ENCODE measurements at places on chromosomes 6 and 20.

DNA sequence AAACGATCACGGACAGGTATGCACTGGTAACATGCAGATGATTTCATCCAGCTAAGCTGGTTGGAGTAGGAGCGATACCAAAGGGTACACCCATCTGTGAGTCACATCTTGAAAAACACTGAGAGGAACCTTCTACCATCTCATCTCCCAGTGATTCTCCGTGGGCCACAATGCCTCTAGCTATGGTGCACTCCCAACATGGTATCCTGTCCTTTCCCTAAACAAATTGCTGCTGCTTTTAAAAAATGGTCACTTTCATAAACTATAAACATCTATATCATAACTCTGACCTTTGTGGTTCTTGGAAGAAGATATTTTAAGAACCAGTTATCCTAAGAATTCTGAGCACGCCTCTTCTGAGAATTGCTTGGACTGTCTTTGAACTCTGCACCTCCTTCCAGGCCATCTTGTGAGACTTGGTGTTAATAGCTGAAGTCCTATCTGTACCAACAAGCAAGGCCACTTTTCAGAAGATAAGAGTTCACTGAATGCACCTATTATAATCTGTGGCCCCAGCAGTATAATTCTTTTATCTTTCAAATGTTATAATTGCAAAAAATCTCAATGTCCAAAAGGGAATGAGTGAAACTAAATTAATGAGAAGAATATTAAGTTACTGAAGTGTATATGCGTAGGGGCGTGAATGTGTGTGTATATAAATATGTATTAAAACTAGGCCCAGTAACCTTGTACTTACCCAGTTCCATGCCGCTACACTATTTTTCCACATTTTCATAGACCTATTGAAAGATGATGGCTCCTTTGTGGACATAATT, 70.5 kb upstream of the TPD52L1 start:
- no peaks in the 10 kb centered on the region for H3K27me3 ChIP-seq
- peak; percentile 12 for DNase-seq
- no peak overlapping the region for H3K27ac ChIP-seq
- H3K36me3 ChIP-seq, result no peaks in the 10 kb centered on the region
- H3K4me3 ChIP-seq, result no peak overlapping the region
- H3K4me1 ChIP-seq, result peaks cover 6% of the 10 kb centered on the region

DNA sequence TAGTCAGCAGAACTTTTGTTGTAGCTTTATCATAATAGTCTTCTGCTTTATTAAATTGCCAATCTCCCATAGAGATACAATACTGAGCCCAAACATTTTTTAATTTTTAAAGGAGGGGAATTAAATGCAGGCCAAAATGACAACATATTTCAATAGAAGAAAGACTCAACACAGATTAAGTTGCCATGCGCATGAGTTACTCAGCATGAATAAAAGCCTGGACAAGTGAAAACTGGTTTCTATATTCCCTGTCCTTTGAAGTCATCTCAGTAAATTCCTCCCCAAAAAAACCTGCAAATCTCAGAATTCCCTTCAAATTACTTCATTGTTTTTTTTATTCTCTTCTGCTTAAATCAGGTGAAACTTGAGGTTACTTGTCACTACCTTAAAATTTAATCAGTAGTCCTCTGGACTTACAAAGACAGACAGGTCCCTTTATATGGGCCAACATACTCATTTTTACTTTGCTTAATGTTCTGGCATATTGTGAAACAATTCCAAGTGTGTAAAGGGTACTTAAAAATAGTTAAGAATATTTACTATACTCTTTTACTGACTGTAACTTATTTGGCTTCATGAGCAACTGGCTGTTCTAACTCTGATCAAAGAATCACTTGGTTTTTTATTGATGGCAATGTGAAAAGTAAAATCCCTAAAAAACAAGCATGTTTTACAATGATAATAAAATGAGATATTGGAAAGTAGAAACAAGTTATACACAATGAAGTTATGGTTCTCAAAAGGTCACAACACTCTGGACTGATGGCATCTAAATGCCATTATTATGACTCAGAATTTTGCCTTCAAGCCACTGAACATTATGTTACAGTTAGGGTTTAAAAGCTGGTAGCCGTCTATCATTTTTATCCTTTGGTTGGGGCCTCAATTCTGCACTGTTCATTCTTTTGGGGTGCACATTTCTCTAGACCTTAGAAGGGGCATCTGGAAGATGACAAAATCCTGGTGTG, 49.9 kb upstream of the COL21A1 start:
- no peaks in the 10 kb centered on the region for H3K36me3 ChIP-seq
- no peak overlapping the region for H3K4me3 ChIP-seq
- H3K4me1 ChIP-seq, result no peaks in the 10 kb centered on the region
- peak; percentile 52 for DNase-seq
- H3K27me3 ChIP-seq, result no peaks in the 10 kb centered on the region

DNA sequence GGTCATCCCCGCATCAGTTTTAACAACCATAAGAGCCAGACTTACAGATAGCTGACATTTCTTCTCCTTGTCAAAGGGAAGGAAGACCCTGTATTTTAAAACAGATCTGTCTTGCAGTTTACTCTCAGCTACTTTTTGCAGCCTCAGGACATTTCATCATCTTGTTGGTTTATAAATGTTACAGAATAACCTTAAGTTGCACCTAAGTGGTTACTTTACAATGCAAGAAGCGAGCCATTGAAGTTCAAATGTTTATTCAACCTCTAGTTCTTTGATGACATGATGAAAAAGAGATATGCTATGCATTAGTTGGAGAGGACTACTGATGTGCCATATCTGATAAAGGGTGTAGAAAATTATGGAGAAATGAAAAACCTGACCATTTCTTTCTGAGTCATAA, 187.9 kb upstream of the COL21A1 start:
- no peak overlapping the region for H3K4me3 ChIP-seq
- H3K36me3 ChIP-seq, result no peaks in the 10 kb centered on the region
- no peaks in the 10 kb centered on the region for H3K27me3 ChIP-seq
- H3K27ac ChIP-seq, result no peak overlapping the region
- no peak for DNase-seq
- H3K4me1 ChIP-seq, result no peaks in the 10 kb centered on the region

- H3K36me3 ChIP-seq, result no peaks in the 10 kb centered on the region
- peaks cover 6% of the 10 kb centered on the region for H3K4me1 ChIP-seq
- no peak overlapping the region for H3K4me3 ChIP-seq
- H3K27me3 ChIP-seq, result no peaks in the 10 kb centered on the region
- peak overlapping the region; percentile 77 for H3K27ac ChIP-seq
Observed at GRCh38 chr20:44678242-44678641, 26.7 kb upstream of the ADA start.

DNA sequence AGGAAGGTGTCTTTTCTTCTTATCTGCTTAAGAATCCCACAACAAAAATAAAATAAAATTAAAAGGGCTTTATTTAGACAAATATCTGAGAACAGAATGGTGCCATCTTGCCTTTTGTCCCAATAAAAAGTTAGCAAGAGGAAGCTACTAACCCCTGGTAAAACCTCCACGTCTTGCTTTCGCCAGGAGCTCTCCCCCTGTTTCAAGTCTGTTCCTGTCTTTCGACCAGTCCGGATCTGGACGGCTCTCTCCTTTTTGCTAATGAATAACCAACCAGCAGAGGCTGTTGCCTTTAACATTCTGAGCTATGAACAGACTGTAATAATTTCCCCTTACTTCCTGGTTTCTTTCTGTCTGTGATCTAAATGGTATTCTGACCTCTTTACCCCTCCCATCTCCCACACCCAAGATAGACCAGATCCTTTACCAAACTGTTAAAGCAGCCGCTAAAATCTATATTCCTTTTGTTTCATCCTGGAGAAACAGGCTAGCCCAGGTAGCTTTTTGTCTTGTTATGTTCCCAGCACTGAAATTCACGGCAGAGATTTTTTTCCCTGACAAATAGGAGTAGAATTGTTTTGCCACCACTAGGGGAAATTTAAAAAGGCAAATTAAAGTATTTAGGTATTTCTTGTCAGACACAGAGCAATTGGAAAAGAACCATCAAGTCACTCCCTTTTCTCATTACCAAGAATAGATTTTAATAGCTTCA, at the start of gene FRK:
Gene FRK, minus strand, starts transcription at position 320 of the 712 bp plus-strand sequence. CDS start 580 bp downstream, outside the sequence.
- no peaks in the 10 kb centered on the region for H3K36me3 ChIP-seq
- H3K4me1 ChIP-seq, result peaks cover 10% of the 10 kb centered on the region
- DNase-seq, result peak; percentile 49
- no peak within 1 kb of the TSS for H3K4me3 ChIP-seq
- no peak within 1 kb of the TSS for H3K27ac ChIP-seq

DNA sequence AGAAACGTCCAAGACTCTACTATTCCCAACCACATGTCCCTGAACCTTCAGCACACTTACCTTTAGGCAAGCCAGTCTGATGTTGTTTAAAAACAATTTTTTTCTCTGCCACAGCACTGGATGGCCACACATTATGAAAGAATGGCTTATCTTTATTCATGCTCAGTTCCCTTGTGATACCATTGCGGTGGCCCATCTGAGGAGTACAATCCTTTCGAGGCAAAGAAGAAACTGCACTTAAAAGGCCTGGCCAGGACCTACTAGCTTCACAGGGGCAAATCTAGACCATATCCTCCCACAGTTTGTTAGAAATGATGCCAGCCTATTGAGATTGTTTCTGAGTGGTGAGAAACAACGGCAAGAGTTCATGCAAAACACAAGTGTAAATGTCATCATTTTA, 88.4 kb upstream of the PLEKHG1 start:
- no peak overlapping the region for H3K4me3 ChIP-seq
- H3K4me1 ChIP-seq, result no peaks in the 10 kb centered on the region
